ENCODE measurements at places on chromosomes 2 and 18.

GRCh38 chr2:200929334-200930249 is 33.9 kb downstream of the ORC2 start:
- no peak for DNase-seq

DNA sequence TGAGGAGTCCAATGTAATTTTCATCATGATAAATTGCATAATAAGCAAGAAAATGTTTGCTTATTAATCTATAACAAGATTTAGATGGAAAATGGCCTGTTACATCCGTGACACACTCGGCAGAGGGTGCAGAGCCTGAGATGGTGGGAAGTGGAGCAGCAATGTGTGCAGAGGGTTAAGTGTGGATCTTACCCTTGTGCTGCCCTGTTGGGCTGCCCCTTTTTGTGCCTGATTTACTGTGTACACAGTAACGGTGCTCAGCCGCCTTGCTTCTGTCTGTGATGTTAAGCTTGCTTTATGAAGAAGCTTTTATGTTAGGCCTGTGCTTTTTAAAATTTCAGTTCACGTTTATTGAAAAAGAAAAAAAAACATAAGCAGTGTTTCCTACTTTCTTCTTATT is 220.2 kb upstream of the BOD1L2 start:
- no peak for DNase-seq

GRCh38 chr18:29512203-29512602 is 1335.3 kb upstream of the CDH2 start:
- DNase-seq: no peak

DNA sequence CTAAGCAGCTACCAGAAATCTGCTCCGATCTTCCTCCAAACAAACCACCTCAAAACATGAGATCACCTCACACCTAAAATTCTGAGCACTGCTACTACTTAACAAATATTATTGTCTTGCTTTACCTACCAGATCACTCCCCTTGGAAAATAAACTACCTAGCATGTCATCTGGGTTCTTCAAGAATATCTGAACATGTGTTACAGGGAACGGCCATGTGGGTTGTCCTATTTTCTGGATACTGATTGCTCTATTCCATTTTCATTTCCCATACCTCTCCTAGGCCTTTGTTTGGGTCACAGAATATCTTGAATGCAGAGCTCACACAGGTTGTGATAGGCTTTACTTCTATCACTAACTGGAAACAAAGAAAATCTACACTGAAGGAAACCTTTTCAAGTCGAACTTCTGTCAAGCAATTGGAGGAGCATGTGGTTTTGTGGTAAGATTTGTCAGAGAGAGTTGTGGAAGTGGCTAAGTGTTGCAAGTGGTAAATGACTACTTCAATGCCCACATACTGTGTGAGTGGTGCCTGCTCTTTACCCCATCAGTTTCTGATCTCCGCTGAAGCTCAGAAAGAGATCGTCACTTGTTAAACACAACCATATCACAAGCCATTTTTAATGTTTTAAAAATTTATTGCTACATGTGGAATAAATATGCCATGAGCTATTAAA is 739.1 kb upstream of the ZEB2 start:
- no peak for DNase-seq

DNA sequence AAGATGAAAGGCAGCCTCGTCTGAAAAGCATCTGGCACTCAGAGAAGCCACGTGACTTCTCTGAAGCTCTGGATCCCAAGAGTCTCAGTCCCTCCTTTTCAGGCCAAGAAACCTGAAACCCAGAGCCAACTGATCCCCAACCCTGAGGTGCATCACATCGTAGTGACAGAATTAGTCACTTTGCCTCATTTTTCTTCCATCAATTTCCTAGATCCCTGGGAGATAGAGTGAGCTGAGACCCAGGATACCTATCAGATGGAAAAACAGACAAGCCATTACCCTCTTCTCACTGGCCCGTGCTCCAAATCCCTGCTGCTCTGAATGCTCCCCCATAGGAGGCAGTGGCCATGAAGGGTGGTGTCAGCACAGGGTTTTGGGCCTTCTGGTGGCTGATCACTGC is 113.1 kb downstream of the ALK start:
- DNase-seq: no peak

- no peak for DNase-seq
These were observed 84.0 kb upstream of the RFX8 start for GRCh38 chr2:101558740-101559525.

DNA sequence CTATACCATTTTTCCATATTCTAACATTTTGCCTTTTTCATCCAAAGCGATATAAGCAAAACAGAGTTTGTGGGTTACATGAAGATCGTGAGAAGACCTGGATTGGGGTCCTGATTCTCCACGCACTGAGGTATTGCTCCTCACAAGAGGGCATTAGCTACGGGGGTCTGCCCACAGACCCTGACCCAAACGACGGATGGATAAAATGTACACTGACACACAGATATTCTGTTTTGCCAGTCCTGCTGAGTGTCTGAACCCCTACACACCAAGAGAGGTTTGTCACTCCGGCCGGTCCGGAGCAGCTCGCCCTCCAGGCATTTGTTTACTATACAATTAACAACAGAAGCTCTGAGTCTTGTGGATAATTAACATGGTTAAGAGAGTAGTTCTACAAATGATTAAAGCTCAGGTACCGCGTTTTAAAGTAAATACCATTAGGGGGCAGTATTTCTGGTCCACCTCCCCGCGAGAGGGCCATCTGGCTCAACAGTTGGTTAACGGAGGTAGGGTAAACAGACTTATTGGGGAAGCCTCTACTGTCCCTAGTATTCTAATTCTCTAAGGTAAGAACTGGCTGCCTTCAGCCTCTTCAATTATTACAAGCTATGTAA is 28.4 kb downstream of the SCYGR8 start:
- DNase-seq: no peak

GRCh38 chr2:48600917-48601316 is 16.7 kb upstream of the GTF2A1L start:
- peak; percentile 47 for DNase-seq

DNA sequence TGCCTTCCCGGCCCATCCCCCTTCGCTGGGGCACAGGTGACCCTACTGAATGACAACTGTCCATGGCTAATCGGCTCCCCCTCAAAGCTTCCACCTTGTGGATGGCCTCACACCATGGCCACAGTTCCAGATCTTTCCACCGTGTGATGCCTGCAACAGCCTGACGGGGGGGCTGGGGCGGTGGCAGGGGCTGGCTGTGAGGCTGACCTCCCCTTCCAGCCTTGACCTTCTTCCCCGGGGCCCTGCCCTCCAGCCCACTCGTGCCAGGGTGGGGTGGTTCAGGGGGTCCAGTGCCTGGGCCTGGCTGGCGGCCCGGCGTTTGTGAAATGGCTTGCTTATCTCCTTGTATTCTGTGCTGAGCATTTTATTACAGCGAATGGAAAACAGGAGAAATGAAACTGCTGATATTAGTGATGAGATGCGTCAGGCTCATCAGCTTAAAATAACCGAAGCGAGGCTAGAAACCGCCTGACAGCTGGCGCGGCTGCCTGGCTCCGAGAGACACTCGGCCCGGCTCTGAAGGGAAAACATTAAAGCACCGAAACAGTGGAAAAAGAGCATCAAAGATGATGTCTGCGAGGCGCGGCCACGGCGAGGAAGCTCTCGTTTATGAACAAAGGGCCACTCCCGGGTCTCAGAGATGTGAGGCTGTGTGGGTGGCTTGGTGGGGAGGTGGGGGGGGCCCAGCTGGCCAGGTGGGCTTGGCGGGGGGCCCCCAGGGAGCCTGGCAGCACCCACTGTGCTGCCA is 916 bp upstream of the PDCD1 start:
- DNase-seq: no peak

- DNase-seq: no peak
These were observed 197.0 kb upstream of the MEIS1 start for GRCh38 chr2:66237803-66238379.

- no peak for DNase-seq
These were observed 111.0 kb upstream of the CDH20 start for GRCh38 chr18:61222206-61222605.

DNA sequence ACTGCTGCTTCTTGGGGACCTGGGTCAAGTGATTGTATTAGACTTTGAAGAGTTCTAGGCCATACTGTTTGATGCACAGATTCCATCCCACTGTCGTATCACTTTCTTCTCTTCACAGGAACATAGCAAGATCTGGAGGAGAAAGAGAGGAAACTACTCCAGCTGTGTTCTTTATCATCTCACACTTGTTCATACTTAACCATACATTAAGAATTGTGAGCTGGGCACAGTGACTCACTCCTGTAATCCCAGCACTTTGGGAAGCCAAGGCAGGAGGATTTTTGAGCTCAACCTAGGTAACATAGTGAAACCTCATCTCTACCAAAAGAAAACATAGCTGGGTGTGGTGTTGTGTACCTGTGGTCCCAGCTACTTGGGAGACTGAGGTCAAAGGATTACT is 111.7 kb downstream of the PARD3B start:
- no peak for DNase-seq

DNA sequence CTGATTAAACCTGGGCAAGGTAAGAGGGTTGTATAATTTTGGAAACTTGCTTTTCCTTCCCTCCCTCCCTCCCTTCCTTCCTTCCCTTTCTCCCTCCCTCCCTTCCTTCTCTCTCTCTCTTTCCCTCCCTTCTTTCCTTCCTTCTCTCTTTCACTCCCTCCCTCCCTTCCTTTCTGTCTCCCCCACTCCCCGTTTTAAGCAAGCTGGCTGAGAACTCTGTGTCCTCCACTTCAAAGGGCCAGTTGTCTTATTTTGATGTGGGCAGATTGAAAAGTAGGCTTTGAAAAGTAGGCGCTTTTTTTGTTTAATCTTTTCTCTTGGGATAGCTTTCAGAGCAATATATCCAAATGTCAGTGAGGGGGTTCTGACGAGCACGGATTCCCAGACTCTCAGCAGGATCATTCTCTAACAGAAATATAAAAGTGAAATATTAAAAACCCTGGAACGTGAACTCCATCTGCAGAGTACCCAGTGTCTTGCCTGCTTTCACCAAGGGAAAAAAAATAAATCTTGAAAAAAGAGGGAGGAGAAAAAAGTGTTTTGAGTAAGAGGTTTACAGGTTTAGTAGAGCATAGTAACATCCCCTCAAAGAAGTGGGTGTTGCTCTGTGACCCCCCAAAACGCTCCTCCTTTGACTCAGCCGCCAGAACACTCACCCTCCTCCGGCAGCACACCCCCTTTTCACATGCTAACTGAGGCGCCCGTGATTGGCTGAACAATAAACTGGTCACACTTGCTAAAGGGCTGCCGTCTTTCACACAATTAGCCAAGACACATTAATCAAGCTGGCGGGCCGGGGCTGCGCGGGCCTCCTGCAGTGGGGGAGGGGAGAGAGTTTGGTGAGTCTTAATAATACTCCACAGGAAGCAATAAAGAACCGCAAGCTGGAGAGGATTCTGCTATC is 52.2 kb downstream of the CDK15 start:
- DNase-seq: no peak

- DNase-seq: no peak
These were observed 80.4 kb upstream of the SPRED2 start for GRCh38 chr2:65512783-65513182.

DNA sequence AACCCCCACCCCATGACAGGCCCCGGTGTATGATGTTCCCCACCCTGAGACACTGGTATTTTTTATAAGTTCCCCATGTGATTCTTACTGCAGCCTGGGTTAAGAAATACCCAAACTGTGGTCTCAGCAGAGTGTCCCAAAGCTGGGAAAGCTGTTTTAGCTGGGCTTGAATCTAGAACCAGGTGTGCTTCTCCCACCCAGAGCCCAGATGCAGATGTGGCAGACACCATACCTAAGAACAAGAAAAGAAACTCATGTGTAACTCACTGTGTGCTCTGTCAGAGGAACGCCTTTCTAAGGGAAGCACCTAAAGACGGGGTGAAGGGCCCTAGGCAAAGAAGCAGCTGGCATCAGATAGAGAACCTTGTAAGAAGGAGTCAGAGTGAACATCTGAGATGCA is 23.9 kb downstream of the DOK1 start:
- DNase-seq: no peak

DNA sequence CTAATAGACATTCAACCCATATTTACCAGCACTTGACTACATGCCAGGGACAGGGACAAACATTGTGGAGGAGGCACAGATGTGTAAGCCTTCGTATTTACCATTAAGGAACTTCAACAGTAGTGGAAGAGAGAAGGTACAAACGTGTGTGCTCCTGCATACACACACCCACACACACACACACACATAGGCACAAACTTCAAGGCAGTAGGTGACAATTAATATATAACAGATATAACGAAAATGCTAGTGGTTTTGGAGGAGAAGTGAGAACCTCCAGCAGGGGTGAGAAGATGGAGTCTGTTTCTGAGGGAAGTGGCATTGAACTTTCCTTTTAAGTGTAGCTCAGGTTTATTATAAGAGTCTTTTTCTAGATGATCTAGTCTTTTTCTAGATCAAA is 231.1 kb downstream of the SETBP1 start:
- no peak for DNase-seq

- DNase-seq: no peak
These were observed 12.9 kb downstream of the WNT10A start for GRCh38 chr2:218893349-218894150.

DNA sequence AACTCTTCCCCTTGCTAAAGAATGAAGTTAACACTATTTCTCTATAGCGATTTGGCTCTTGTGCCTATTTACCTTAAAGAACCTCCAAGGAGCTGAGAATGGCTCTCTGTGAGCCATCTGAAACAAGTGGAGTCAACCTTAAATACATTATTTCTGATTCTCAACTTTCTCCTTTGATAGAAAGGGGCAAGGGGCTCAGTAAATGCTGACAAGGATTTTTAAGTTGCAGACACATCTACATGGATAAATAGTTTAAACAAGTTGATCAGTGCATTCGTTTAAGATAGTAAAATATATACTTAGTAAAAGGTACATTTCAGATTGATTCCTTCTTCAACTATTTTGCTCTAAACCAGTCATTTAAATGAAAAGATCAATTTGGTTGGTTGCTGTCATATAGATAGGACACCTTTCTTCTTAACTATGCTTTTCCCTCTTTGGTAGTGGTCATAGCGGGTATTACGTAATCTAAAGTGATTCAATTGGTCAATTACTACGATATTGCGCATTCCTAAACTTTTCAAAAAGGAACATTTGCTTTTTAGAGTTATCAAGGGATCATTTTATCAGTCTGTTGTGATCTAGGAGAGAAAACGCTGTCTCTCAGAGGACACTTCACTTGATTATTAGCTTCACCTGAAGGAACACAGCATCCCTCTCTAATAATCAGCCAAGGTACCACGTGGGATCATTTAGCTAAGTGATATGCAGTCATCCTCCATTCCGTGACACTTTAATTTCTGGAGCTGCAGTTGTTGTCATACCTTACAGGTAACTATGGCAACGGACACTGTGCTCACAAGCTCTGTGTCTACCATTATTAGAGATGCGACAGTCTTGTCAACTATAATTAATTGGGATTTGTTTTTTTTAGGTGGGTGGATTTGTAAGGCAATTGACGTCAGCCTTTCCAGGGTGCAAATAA is 50.9 kb upstream of the KCNE4 start:
- no peak for DNase-seq

GRCh38 chr2:79327460-79327859 is 167.9 kb upstream of the REG3A start:
- no peak for DNase-seq

- no peak for DNase-seq
These were observed 77.5 kb downstream of the CDK15 start for GRCh38 chr2:201883606-201884369.

- DNase-seq: no peak
These were observed 822 bp downstream of the UBE2E3 start for GRCh38 chr2:180980943-180981911.

GRCh38 chr2:144471305-144472045 is 48.4 kb downstream of the ZEB2 start:
- DNase-seq: no peak

Measured in HS-5 (cell line).